ENCODE measurements at places on chromosomes 12 and 14. TPM values are rescaled to one million over a fixed set of nuclear protein-coding genes. Genes with fewer than 3 reads are reported as not detected.

The CLEC2B gene
- 17.1 TPM for total RNA-seq

The OASL gene
- 8.1 TPM for total RNA-seq

The ZDHHC22 gene
- total RNA-seq, result not detected

The RHOJ gene
- total RNA-seq, result 14.5 TPM

The CYP46A1 gene
- total RNA-seq, result 3.1 TPM

The TDRD9 gene
- 5.4 TPM for total RNA-seq

The CLEC4C gene
- not detected for total RNA-seq

The GALC gene
- 26.8 TPM for total RNA-seq

The OR4E1 gene
- not detected for total RNA-seq

The IFI27L1 gene
- total RNA-seq, result 19.6 TPM
